Urinary bladder (tissue), 4 donors: ENCODE measurements at places on chromosomes 5 and 9. TPM values are rescaled to one million over a fixed set of nuclear protein-coding genes. Genes with fewer than 3 reads are reported as not detected.

ZNF622 gene
- 18.1 TPM for total RNA-seq

STKLD1 gene
- 0.32 TPM for total RNA-seq

TMEM174 gene
- not detected for total RNA-seq

INSL4 gene
- total RNA-seq = not detected

FSD1L gene
- total RNA-seq = 27.5 TPM

UBE2D2 gene
- 94.7 TPM for total RNA-seq

LIFR gene
- 190 TPM for total RNA-seq

C7 gene
- total RNA-seq = 807 TPM

SPATA24 gene
- total RNA-seq = 3.0 TPM

CDH18 gene
- 3.2 TPM for total RNA-seq

RNF183 gene
- total RNA-seq = 0.26 TPM

SPINK1 gene
- total RNA-seq = 274 TPM

FAM219A gene
- 6.0 TPM for total RNA-seq

DNA sequence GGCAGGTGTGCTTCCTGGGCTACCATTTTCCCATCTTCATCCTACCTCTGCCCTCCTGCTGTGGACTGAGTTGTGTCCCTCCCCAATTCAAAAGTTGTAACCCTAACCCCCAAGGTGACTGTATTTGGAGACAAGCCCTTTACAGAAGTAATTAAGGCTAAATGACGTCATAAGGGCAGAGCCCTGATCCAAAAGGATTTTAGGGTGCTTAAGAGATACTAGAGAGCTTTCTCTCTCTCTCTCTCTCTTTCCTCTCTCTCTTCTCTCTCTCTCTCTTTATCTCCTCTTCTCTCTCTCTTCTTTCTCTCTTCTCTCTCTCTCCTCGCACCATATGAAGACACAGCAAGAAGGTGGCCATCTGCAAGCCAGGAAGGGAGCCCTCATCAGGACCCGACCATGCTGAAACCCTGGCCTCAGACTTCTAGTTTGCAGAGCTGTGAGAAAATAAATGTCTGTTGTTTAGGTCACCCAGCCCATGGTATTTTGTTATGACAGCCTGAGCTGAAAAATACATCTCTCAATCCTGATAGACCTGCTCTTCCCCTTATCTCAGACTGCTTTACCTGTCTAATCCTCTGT, 36.0 kb upstream of the TEX48 start:
- DNase-seq = no peak

- no peak for DNase-seq
These were observed 345.4 kb downstream of the ENC1 start for GRCh38 chr5:74295141-74295540.

DNA sequence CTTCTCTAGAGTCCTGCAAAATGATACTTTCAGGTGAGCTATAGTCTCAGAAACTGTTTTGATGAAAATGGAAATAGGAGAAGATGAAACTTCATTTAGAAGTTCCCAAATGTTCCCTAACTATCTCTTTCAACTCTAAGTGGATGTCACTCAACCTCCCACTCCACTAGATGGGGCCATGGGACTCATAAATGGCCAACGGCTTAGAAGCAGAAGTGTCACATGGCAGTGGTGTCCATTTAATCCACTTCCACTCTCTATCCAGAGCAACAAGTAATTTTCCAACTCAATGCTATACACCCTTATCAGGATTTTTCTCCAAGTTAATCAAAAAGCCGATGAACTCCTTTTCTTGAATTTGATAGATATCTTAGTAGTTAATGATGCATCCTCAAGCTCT, 295.7 kb downstream of the EDIL3 start:
- DNase-seq = no peak

- DNase-seq = no peak
These were observed 993 bp downstream of the HCN1 start for GRCh38 chr5:45694971-45695803.

DNA sequence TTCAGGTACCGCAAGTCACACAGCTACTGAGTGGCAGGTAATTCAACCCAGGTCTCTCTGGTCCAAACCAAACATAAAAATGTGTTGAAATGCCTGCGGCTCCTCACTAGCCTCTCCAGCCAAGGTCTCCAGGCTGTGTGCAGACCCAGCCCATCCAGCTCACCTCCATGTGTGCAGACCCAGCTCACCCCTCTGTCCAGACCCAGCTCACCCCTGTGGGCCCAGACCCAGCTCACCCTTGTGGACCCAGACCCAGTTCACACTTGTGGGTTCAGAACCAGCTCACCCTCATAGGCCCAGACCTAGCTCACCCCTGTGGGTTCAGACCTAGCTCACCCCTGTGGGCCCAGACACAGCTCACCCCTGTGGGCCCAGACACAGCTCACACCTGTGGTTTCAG, 188.0 kb upstream of the ADCY2 start:
- DNase-seq = no peak

GRCh38 chr9:7246917-7247522, 489.2 kb downstream of the KDM4C start:
- DNase-seq = no peak

DNA sequence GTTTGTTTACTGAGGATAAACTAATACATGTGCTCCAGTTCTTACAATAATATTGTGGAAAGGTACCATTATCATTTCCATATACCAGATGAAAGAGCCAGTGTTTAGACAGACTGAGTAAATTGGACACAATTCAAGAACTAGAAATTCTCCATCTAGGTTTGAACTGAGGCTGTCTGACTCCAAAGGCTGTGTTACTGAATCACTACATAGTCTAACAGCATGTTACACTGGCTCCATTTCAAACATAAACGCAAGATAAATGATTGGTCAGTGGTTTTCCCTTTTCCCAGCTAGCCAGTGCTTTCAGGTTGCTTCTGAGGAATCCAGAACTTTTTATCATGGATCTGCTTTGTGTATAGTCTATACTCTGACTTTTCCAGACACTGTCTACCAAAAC, 8.1 kb downstream of the SPDL1 start:
- DNase-seq = no peak

GRCh38 chr5:34474573-34475021, 181.5 kb upstream of the RAI14 start:
- DNase-seq = no peak

DNA sequence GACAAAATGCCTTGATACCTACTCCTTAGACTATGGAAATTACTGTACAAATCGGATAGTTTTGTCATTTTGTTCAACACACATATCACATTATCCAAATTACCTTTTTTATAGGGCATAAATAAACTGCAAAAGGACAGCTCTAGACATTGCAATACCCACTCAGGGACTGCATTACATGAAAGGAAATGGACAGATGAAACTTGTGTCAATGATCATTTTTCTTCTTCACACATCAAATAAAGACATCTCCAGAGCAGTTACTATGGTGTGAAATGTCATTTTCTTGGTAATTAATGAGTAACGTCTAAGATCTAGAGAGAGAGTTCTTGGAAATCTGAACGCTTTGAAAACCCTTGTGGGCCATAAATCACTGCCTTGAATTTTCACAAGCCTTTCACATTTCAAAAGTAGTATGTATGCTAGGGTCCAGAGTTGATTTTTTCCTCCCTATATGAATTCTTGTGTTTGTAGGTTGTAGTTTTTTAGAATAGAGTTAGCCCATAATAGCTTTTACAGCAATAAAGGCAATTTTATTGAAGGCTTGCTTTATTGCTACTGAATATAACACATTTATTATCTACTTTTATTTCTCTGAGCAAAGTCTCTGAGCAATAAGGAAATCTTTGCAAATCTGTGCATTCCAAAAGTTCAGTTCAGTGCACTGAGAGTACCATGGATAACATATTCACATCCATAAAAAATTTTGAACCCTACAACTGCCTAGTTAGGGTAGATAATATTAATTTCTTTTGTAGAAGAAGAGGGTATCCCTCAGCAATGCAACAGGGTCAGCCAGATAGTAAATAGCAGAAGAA, 358.0 kb upstream of the PCSK5 start:
- no peak for DNase-seq

GRCh38 chr9:87862536-87863268, 20.0 kb upstream of the SPATA31E1 start:
- DNase-seq = no peak

DNA sequence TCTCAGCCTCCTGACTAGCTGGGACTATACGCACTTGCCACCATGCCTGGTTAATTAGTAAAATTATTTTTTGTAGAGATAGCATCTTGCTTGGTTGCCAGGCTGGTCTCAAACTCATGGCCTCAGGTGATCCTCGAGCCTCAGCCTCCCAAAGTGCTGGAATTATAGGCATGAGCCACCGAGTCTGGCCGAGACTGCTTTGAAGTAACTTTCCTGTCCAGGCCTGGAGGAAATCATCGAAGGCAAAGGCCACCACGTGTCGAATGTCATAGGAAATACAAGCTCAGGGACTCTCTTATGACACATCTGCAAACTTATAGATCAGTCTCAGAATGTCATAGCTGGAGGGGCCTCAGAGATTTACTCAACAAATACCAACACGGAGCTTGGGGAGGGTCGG, 25.1 kb downstream of the RAPGEF1 start:
- no peak for DNase-seq

- DNase-seq = no peak
These were observed 588.1 kb upstream of the MEF2C start for GRCh38 chr5:89471115-89471514.

DNA sequence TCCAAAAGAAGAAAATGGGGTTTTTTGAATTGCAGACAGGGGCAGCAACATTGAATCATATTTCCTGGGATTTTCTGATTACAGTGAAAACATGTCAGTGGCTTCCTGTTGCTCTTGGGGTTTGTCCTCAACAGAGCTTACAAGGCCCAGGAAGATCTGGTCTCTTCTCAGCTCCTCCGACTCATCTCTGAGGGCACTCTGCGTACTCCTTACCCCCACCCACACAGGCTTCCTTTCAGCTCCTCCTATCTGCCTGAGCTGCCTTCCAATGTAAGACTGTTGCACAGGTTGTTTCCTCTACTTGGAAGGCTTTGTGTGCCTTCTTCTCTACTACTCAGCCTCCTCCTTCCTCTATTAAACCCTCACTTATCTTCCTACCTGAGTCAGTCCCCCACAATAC, 245.1 kb upstream of the MEF2C start:
- DNase-seq = no peak

DNA sequence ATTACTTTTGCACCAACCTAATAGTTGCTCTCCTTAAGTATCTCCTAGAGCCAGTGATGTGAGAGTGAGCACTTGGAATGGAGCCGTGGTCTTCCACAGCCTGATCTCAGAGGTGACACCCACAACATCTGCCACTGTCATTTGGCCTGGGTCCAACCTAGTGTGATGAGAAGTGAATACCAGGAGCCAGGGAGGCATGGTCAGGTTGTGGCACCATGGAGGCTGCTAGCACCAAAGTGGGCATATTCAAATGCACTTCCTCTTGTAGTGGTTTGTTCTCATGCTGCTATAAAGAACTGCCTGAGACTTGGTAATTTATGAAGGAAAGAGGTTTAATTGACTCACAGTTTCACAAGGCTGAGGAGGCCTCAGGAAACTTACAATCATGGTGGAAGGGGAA, 22.6 kb upstream of the CEP72 start:
- DNase-seq = no peak

DNA sequence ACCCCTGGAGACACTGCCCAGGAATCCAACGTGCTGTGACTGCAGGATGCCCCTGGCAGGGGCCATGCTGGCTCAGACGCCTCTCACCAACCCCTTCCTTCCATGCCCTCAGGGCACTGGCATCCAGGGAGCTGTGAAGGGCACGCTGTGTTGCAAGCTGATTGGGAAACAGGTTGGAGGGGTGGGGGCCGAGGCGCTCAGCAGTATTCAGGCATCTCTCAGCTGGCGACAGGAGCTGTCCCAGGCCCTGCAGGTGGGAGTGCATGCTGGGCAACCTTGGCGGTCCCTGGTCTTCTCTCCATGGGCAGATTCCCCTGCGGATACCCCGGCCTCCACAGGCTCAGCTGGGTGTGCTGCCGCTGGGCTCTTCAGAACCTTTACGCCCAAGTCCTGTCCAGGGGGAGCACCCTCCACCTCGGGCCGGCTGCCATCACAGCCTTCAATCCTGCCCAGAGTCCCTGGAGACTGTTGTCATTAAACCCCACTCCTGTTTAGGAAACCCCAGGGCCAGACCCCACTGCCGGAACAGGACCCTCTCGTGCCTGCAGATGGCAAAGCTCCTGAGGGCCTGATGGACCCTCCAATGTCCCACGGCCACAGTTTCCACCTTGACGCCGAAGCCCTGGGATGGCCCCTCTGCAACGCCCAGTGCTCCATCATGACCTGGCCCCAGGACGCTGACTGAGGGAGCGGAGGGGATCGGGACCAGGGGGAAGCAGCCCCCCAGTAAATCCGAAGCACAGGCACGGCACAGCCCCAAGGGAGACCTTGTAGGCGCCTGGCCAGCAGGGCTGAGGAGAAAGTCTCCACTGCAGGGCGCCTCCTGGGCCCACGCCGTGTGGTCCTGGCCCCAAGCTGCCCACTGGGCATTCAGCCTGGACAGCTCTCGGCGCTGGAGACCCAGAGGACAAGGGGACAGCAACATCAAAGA, 9.3 kb downstream of the TPPP start:
- DNase-seq = no peak

- no peak for DNase-seq
These were observed 20.0 kb upstream of the SCGB3A1 start for GRCh38 chr5:180611140-180611850.

- no peak for DNase-seq
These were observed 37.5 kb downstream of the NEK6 start for GRCh38 chr9:124295159-124295794.

- DNase-seq = no peak
These were observed 28.6 kb upstream of the NKX2-5 start for GRCh38 chr5:173263566-173263965.

- no peak for DNase-seq
These were observed 52.4 kb downstream of the ARHGEF37 start for GRCh38 chr5:149633476-149634350.

DNA sequence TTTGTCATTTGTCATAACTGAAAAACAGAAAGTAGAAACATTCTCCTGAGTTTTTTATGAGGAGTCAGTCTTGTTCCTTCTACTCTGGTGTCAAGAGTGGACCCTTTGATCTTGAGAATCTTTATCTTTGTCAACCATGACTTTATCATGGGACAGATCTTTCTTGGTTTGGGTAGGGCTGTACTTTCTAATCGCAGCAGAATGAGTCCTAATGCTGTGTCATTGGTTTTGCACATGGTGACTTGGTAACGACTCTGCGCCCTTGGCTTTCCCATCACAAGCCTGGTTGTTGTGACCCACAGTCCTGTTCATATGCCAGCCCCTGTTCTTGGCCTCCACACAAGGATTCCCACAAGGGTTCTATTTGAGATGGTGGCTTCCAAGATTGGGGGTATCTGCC, 45.6 kb downstream of the AOPEP start:
- DNase-seq = no peak

DNA sequence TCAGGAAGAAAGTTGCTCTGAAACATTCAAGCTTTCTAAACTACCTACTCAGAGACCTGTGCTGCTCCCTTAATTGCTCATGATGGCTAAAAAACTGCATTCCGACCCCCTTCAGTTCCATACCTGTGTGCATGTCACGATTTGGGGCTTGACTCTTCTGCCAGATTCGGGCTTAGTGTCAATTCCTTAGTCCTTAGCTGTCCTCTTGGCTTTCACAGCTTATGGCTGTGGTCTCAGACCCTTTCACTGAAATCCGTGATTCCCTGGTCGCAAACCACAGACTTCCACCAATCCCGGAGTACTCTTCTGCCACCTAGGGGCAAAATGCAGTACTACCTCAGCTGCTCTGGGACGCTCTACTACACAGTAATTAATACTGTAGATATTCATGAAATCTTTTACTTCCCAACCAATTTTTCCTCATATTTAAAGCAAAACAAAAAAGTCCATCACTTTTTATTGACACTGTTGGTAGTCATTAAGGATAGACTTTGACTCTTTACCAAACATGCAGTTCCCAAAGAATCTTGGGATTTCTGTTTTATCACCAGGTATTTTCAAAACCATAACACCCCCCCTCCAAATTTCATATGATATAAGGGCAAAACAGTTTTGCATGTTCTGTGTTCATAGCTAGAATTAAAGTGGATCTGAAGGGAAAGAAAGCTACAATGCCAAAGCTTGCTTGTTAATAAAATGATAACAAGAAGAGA, 617.4 kb downstream of the SLCO4C1 start:
- peak; percentile 15 for DNase-seq
